Pons (tissue), 1 donor: ENCODE measurements at places on chromosomes 16 and 17.

GRCh38 chr17:40522961-40523310 is 21.5 kb upstream of the TNS4 start:
- DNase-seq = no peak

DNA sequence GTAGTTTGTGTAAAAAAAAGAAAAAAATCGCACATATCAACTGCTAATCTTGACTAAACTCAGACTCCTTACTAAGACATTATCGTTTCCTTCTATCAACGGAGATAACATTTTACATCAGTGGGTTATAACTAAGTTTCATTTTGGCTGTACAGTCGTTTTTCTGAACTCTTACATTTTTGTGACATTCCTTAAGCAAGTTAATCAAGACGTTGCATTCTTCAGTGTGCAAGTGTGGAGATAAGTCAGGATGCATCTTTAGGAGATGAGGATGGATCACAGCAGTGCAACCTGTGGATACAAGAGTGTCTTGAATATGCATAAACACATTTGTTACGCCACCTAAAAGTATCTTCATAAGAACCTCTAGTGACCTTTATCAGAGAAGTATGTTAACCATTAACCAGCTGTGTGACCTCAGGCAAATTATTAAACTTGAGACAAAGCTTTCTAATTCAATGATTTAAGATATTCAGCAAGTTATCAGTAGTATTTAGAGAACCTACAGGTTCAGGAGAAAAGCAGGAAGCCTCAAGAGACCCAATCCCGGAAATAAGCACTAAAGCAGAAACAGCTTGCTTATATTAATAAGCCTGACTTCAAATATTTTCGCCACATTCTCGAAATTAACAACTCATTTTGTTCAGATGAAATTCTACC is 9.4 kb downstream of the CMC2 start:
- DNase-seq = no peak

GRCh38 chr17:36993227-36993626 is 44.5 kb downstream of the AATF start:
- no peak for DNase-seq

GRCh38 chr17:19928299-19928698 is 49.3 kb downstream of the AKAP10 start:
- no peak for DNase-seq

GRCh38 chr16:69906838-69907401 is 44.2 kb upstream of the CLEC18A start:
- DNase-seq = no peak

DNA sequence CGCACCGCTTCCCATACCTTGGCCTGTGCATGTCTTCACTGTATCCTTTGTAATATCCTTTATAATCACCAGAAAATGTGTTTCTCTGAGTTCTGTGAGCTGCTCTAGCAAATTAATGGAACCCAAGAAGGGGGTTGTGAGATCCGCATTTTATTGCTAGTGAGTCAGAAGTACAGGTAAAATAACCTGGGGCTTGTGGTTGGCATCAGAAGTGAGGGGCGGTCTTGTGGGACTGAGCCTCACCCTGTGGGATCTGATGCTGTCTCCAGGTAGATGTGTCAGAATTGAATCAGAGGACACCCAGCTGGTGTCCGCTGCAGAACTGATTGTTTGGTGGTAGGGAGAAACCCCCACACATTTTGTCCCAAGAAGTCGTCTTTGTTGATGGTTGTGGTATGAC is 382.4 kb downstream of the SNX29 start:
- DNase-seq = no peak
